ENCODE measurements at places on chromosomes 1 and 21. TPM values are rescaled to one million over a fixed set of nuclear protein-coding genes. Genes with fewer than 3 reads are reported as not detected.

The C1QA gene
- not detected for total RNA-seq

The VSIG8 gene
- not detected for total RNA-seq

The IL20 gene
- total RNA-seq = not detected

The DAB1 gene
- 0.56 TPM for total RNA-seq

The SH2D5 gene
- 7.2 TPM for total RNA-seq

The UBXN10 gene
- not detected for total RNA-seq

The PLA2G5 gene
- total RNA-seq = not detected

All from IMR-90 (cell line).